ENCODE measurements at places on chromosomes 3 and 15.

- no peak for DNase-seq
These were observed 630.8 kb upstream of the KCNMB2 start for GRCh38 chr3:177905173-177906125.

DNA sequence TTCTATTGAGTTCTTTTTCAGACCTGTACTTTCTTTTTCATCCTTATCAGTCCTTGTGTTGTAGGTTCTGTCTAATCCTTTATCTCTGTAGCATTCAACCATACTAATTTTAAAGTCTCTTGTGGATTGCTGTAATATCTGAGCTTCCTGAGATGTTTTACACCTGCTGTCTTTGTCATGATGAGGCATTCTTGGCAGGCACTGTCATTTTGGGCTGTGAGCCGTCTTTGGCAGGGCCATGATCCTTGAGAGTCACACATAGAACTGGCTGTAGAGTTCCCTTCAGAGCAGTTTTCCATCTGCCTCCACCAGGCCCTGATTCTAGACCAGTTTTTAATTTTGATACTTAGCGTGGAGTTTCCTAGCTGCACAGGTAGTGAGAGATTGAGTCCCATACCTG, 6.7 kb downstream of the EFCC1 start:
- no peak for DNase-seq

DNA sequence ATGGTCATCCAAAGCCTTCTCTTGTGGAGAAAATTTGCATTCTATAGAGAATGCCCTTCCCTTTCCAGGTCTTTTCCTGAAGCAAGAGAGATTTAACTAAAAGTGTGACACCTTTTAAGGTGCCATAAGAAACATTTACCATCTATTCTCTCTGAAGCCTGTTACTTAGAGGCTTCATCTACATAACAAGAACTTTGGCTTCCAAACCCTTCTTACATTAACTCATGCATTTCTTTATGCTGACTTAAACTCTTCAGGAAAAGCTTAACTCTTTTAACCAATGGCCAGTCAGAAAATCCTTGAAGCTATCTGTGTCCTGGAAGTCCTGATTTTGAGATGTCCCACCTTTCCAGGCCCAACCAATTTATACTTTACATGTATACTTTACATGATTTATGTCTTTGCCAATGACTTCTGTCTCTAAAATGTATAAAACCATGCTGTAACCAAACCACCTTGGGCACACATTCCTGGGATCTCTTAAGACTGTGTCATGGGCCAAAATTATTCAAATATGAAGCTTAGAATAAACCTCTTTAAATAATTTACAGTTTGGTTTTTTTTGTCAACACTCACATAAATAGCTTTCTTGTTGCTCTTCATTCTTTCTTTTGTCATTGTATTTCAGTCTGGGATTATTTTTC, 472.6 kb upstream of the NECTIN3 start:
- DNase-seq = no peak

- no peak for DNase-seq
These were observed 86.4 kb downstream of the P2RY1 start for GRCh38 chr3:152921351-152921750.

GRCh38 chr3:158350971-158351370, 220.0 kb upstream of the MLF1 start:
- no peak for DNase-seq

DNA sequence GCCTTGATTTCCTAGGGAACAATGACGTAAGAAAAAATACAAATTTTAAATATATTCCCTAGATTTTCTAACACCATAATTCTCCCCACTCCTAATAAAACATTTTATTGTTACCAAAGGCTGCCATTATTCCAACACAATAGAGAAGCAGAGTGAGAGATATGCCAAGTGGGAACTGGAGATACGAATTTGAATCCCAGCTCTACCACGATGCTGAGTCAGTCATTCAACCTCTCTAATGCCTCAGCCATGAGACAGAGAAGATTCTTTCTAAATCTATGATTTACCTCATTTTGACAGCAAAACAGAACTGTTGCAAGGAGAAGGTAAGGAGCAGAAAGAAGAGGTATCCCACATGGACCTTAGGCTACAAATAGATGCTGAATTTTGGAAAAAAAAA, 112.5 kb downstream of the IGF2BP2 start:
- DNase-seq = no peak

DNA sequence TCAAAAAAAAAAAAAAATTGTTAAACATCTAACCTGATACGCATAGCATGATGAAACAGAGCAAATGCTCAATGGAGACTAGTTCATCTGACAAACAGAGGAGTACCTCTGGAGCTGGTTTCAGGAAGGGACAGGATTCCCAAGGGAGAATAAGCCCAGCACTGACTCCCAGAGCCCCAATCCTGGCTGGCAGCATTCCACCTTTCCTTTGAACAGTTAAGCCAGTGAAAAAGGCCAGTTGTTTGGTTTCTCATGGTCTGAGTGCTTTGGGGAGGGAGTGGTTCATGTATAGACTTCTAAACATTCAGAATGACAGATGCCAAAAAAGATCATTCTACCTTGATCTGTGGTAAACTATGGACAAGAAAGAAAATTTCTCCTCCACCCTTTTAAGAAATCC, 277.9 kb upstream of the RARB start:
- no peak for DNase-seq

DNA sequence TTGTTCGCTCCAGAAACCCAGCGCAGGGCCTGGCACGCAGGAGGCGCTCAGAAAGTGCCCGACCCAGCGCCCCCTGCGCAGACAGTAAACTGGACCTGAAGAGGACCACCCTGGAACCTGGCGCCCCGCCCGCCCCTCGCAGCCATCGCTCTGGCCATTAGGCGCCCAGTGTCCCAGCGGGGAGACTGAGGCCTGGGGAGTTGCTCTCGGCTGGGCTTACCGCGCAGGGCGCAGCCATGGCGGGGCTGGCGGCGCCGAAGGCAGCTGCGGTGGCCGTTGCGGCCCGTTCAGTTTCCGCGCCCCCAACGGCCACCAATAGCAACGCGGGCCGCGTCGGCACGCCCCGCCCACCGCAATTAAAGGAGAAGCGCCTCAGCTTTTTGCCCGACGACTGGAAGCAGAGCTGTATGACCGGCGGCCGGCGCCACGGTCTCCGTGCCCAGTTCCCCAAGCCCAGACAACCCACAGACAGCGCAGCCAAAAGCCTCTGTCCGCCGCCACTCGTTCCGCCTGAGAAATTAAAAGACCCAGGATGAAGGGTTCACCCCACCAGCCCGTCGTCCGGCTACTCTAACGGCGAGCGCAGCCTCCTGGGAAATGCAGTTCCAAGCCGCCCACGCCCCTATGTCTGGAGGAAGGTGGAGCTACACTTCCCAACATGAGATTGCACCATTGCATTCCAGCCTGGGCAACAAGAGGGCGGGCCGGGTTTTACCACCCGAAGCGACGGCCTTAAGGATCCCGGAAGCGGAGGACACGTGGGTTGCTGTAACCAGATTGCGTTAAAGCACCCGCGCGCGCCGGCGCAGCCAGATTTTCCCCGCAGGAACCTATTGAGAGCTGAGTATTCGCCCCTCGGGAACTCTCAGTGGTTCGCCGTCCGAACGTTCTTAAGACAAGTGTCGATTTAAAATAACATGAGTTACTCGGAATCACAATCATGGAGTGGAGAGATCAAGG, at the start of gene POC1A:
TSS of gene POC1A (minus strand) at position 289 of the 960 bp plus-strand sequence. CDS start at position 238, 51 bp downstream.
- DNase-seq = peak; percentile 74

DNA sequence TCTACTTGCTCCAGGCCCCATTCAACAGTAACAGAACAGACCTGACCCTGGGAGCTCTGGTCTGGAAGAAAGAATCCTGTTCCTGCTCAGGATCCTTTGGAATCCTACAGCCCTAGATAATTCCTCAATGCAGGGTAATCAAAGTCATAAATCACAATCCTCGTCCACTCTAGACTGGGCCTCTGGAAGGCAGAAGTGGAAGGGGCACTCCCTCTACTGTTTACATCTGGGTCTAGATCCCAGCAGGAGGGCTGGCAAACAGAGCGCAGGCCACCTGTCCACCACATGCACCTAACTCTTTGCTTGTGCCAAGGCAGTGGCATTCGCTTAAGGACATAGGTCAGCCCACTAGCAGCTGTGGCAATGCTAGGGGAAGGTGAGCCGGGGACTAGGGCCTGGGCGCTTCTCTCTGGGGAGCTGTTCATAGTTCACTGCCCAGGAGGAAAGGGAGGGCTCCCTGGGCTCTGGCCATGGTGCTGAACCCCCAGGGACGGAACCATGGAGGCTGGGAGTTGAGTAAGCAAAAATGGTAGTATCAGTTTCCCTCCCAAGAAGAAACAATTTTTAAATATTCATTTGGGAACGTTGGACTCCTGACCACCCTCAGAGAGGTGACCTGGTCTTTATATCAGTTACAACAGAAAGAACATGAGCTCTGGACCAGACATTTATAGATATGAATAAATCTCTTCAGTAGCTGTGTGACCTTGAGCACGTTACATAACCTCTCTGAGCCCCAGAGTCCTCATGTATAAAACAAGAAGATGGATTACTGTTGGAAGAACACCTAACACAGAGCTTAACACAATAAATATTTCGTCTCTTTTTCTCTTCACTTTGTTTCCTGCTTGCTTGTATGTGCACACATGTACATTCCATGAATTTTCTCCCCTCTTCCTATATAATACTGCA, 90.2 kb downstream of the NTRK3 start:
- DNase-seq = no peak

GRCh38 chr3:146974001-146974400, 368.9 kb upstream of the PLSCR5 start:
- no peak for DNase-seq
